ENCODE measurements at places on chromosomes 11 and 22.

DNA sequence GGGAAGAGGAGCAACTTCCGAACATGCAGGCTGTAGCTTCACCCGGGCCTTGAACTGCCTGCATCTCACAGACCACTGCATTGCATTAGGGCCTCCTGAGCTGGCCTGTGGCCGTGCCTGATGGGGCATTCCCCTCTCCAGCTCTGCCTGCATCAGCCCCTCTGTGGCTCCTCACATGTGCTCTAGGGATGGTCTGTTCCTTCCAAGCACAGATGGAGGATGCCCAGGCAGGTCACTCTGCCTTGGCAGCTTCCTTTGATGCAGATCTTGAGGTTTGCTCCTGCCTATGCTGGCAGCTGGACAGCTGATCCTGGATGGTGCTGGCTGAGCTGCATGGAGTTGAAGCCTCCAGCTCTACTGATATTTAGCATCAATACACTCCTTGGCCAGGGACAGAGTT lies 28.5 kb downstream of the AMPD3 start:
- no peak for DNase-seq

DNA sequence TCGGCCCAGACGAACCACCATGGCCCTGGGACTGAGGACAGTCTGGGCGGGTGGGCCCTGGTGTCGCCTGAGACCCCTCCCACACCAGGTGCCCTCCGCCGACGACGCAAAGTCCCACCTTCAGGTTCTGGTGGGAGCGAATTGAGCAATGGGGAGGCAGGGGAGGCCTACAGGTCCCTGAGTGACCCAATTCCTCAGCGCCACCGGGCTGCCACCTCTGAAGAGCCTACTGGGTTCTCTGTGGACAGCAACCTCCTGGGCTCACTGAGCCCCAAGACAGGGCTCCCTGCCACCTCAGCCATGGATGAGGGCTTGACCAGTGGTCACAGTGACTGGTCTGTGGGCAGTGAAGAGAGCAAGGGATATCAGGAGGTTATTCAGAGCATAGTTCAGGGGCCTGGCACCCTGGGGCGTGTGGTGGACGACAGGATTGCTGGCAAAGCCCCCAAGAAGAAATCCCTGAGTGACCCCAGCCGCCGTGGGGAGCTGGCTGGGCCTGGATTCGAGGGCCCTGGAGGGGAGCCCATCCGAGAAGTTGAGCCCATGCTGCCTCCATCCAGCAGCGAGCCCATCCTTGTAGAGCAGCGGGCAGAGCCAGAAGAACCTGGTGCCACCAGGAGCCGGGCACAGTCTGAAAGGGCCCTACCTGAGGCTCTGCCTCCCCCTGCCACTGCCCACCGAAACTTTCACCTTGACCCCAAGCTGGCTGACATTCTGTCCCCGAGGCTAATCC lies 2.8 kb downstream of the ARHGEF17 start:
- DNase-seq, result no peak

DNA sequence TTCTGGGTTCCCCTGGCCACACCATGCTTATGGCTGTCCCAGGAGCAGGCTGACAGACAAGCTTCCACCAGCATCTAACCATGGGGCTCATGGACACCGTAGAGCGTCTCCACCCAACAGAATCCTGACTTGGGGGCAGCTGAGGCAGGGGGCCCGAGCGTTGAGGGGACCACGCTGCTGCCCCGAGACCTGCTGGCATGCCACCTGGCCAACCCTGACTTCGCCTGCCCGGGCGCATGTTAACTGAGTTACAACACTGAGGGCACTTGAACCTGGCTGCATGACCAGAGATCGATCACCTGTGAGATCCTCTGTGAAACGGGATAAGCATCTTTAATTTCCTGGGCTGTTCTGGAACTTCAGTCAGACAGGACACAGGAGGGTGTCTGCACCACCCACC lies 13.7 kb downstream of the PPM1F start:
- DNase-seq, result no peak

DNA sequence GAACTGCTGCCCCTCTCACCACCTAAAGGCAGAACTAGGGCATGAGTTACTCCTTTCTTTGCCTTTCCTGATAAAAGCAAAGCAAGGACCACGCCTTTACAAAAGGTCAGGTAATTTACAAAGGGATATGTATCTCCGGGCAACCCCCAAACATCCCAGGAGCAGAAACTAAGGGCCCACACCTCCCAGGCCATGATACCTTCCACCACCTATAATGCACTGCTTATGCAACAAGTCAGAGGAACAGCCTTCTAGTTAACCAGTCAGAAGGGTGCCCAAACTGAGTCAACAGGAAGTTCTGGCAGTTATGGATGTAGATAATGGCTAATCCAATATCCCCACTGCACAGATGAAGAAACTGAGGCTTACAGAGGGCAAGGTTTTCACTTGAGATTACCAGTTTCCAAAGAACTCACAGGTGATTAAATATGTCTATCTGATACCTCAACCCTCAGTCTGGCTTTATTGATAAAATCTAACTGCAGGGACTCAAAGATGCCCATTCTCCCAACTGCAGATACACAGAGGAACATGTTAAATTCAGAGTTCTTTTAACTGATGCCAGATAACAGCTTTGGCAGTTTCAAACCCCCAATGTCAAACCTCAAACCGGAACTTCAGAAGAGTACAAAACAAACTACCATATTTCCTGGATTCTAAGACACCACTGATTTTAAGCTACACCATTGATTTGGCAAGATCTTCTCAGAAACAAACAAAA lies 16.8 kb upstream of the CASTOR1 start:
- no peak for DNase-seq

DNA sequence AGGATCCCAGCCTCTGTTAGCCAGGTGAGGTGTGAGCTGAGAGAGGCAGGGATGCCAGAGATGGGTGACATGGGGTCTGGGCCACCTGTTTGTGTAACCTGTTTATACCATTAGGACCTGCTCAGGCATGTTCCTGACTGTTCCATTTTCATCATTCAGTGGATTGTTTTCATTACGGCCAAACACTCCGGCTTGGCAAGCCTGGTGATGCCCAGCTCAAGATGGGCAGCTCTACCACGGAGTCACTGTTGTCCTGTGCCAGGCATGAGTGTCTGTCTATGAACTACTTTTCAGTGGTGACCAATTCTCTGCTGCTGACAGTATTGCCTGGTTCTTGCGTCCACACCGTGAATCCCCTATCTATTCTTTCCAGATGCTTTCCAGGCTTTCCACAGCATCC lies 71.5 kb upstream of the SLC22A12 start:
- DNase-seq, result no peak

GRCh38 chr11:94776351-94777321 lies 8.5 kb downstream of the AMOTL1 start:
- no peak for DNase-seq

GRCh38 chr22:41840216-41840615 lies 7.3 kb downstream of the SREBF2 start:
- no peak for DNase-seq

- no peak for DNase-seq
Observed at GRCh38 chr11:118615976-118616371, 8.6 kb downstream of the PHLDB1 start.

DNA sequence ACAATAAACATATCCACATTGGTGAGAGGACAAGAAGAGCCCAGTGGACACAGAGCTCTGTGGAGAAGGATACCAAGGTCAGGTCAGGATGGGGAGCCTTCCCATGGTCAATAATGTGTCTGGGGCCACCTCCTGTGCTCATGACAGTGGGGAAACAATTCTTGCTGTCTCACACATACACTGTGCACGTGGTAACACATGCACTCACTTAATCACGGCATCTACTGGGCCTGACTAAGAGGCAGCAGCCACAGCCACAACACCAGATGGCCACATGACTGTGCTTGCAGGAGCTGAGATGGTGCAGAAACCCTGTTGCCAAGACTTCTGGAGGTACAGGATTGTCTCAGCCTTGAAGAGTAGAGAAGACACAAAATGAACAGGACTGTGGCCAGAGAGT lies 28.6 kb downstream of the C22orf42 start:
- DNase-seq, result no peak

DNA sequence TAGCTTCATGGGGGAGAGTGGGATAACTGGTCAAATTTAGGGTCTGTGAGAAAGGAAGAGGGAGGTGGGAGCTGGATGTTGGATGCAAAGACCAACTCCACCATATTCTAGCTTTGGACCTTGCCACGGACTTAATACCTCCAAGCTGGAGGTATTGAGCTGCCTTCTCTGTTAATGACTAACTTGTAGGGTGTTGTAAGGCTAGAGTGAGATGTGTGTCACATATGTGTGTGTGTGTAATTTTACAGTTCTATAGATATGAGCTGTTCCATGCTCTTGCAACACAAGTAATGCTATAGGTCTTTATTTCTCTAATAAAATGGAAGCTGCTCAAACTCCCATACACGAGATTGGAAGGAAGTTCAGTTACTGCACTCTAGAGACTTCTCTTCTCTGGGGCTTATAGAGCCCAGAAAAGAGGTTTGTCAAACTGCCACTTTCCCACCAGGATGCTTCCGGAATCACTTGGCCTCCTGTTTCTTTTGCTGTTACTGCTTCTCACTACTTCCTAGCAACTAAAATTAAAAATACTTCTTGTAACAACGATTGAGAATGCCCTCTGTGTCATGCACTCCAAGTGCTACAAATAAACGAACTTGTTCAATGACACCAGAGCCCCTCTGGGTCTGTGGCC lies 16.0 kb upstream of the FJX1 start:
- no peak for DNase-seq

- no peak for DNase-seq
Observed at GRCh38 chr11:11552529-11553087, 69.2 kb downstream of the GALNT18 start.

- DNase-seq, result no peak
Observed at GRCh38 chr11:78132475-78132874, 7.0 kb downstream of the ALG8 start.

DNA sequence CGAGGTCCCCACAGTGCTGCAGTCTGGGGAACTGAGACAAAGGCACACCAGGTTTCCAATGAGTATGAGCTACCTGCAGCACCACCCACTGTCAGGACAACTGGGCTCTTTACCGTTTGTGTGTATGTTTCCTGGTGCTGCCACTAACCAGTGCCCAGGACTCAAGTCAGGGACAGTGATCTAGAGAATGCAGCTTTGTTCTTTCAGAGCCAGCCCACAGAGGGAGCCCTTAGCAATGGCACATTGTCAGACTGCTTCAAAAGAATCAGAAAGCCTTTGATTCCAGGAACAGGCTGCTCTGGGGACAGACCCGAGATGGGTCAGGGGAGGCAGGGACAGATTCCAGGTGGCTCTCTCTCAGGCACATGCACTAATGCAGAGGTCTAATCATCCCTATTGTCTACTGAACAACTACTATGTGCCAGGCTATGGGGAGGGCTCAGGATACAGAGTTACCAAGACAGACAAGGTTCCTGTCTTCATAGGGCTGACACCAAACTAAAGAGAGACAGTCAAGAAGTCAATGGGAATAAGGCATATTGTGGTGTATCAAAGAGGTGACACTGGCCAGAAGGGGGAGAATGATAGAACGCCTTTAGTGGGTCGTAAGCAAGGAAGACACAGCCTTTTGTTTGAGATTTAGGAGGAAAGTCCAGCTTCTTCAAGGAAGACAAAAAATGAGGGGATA lies 103.7 kb downstream of the VPREB1 start:
- DNase-seq, result no peak

- no peak for DNase-seq
Observed at GRCh38 chr11:125262194-125262829, 97.8 kb downstream of the PKNOX2 start.

DNA sequence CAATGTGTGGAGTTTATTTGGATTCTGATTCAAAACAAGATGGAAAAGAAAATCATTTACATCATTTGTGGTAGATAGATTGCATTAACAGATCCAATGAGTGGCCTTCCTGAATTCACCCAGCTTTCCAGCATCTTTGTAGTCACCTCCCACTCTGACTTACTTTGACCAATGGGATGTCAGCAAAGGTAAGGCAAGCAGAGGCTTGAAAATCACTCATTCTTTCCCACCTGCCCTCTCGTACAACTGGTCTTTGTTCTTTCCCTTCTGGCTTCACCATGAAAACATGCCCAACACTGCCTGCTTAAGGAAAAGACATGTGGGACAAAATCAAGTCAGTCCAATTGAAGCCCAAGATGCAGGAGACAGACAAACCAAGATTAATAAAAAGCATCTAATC lies 202.1 kb downstream of the TTC28 start:
- no peak for DNase-seq

DNA sequence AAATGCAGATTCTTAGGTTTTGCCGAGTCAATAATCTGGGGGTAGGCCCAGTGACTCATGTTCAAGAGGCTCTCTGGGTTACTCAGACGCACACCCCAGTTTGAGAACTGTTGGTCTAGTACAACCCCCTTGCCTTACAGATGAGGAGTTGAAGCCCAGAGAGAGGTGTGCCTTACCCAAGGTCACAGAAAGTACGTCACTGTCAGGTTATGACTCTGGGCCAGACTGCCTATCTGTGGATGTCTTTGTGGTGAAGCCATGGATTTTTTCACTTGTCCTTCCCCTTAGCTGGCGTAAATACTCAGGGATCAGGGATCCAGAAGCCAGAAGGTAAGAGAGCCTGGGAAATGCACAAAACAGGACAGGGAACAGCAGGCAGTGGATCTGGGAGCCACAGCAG lies 25.2 kb upstream of the NECTIN1 start:
- no peak for DNase-seq

- DNase-seq, result no peak
Observed at GRCh38 chr22:29096736-29097669, 24.2 kb downstream of the KREMEN1 start.

DNA sequence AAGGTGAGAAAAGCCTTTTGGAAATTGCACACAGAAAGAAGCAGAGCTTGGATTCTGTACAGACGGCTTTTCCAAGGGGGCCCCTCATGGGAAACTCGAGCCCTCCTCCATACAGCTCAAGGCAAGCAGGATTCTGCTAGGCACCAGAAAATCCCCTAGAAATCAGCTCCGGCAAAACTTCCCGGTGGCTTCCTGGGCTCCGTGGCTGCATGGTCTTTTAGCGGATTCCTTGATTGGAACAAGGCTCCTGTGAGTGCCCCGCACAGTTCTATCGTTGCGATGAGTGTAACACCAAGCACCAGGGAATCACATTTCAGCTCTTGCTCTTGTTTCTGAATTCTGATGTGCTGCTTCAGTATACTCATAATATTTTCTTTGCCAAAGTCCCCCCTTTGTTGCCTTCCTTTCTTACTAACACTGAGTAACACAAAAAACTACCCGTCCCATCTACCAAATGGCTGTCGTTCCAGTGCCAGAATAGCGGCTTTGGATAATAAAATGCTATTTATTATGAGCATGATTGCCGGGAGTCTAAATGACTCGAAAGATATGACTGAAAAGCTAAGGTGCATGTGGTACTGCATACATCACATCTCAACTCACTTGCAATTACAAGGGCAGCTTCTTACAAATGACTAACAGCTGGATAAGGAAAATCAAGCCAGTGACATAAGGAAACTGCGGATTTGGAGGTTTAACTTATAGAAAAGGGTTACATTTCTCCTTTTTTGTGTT lies 494.1 kb downstream of the DLG2 start:
- DNase-seq, result no peak

DNA sequence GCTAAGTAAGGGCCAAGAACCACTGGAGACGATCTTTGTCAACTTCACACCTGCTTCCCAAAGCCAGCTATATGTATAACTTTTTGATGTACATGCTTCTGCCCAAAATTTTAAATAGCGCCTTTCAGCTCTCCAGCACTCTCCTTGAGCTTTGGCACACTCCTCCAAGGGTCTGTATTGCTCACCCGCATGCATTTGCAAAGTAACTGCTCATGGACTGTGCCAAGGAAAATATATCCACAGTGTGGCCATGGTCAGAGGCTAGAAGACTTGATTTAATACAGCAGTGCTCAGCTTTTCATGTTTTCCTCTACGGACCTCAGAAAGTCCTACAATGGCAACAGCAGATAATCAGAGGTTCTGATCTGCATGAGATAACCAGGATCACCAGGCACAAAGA lies 550.1 kb downstream of the SOX6 start:
- DNase-seq, result no peak
